Activated CD4-positive, CD25-positive, alpha-beta regulatory T cell (primary cell): ENCODE measurements at places on chromosomes 12 and 14.

- no peak for DNase-seq
These were observed 41.4 kb upstream of the INSM2 start for GRCh38 chr14:35492569-35493014.

- DNase-seq, result no peak
These were observed 131.2 kb upstream of the FOXG1 start for GRCh38 chr14:28635387-28635786.

- DNase-seq, result no peak
These were observed 115.4 kb downstream of the DUSP6 start for GRCh38 chr12:89236748-89237383.

GRCh38 chr12:94980577-94980976 is 22.9 kb downstream of the NDUFA12 start:
- DNase-seq, result no peak

DNA sequence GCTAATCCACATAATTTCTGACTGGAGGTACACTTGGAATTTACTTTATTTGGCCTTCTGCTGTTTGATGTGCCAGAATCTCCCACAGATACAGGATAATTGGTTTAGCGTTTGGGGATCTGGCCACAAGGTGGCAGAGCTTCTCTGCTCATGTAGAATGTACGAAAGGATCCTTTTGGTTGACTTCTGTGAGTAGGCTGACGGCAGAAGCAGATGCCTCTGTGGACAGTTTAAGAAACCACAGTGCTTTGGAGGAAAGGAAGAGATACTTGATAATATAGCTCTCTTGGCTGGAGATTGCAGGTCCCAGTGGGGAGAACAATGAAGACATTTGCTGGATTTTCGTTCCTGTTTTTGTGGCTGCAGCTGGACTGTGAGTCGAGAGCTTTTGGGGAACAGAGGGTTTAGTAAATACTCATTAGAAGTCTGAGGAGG is 75.3 kb upstream of the OR4E1 start:
- no peak for DNase-seq

- no peak for DNase-seq
These were observed 58.0 kb downstream of the TMTC1 start for GRCh38 chr12:29725587-29726320.

DNA sequence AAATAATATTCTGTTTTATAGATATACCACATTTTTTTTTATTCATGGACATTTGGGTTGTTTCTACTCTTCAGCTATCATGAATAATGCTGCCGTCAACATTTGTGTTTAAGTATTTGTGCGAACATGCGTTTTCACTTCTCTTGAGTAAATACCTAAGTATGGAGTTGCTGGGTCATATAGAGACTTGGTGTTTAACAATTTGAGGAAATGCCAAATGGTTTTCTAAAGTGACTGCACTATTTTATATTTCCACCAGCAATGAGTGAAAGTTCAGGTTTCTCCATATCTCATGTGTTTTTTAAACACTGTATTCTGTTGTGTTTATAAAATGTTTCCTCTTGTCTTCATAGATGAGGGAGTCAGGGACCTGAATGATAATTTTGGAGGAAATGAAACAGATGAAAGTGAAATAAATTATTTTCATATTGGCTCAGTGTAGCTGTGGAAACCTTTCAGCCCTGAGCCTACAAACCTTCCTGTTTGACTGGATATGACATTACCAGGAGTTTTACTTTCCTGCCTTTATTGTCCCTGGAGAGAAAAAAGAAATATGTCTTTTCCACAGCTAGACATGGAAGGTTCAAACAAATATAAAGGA is 26.3 kb downstream of the DAAM1 start:
- DNase-seq, result no peak

DNA sequence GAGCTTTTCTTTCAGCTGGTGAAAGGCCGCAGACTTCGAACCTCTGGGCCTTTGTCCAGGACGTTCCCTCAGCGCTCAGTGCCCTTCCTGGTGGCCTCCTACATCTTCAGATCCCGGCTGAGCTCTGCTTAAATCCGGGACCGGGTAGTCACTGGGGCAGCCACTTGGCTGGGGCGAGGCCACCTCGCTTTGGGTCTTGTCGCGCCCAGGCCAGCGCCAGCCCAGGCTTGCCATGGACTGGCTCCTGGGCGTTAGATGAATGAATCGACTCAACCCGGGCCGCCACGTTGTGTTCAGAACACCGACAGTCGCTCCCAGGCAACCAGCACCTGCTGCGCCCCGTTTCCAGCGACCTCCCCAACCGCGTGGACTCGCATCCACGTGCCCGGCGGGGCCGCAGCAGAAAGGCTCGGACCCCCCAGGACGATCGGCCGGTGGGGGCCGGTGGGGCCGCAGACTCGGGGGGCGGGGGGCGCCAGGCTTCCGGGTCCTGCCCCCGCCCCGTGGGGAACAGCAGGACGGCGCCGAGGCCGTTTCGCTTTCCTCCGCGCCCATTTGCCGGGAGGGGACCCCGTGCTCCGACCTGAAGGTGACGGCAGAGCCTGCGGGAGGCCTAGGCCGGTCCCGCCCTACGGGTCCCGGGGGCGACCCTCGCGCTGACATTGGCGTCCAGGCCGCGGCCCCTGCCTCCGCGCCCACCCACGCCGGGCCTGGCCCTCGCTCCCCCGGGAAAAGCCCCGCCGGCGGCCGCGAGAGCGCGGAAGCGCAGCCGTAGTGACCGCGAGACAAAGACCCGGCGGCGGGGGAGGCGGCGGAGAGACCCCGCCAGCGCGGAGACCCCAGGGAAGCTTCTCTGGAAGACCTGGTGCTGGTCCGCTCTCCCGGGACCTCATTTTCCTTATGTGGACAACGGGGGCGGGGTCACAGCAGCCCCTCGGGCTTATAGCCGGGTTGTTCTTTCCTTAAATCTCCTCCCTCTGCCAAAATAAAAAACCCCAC is 37.3 kb upstream of the RCOR1 start:
- DNase-seq, result peak; percentile 32

DNA sequence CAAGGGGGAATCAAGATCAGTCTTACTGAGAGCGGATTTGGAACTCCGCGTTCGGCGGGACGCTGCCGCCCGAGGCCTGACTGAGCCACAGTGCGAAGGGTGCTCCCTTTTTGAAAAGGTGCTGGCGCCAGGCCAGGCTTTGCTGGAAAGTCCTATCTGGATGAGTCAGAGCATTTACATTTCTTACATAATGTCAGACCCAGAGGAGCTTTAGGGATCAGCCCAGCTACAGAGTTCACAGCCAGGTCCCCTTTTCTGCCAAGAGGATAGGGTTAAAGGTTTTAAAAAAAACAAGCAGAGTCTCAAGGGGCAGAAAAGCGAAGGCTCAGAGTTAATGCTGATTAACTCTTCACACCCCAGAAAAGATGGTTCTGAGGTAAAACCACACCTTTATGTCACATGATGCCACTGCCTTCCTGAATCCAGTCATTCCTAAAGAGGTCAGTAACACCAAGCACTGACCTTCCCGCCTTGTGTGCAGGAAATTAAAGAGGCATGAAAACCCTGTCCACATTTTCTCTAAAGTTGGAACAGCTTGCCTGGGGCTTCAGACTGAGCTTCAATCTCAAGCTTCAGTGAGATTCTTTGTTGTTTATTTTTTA is 11.7 kb upstream of the FBXL14 start:
- DNase-seq, result peak; percentile 47

- no peak for DNase-seq
These were observed 133.2 kb downstream of the SLC38A4 start for GRCh38 chr12:46692606-46693005.

GRCh38 chr12:113537751-113538087 is 66.0 kb upstream of the LHX5 start:
- DNase-seq, result no peak

- DNase-seq, result no peak
These were observed 157.6 kb upstream of the LRFN5 start for GRCh38 chr14:41449066-41449465.

GRCh38 chr12:13195250-13195649 is 1.3 kb upstream of the EMP1 start:
- DNase-seq, result no peak

DNA sequence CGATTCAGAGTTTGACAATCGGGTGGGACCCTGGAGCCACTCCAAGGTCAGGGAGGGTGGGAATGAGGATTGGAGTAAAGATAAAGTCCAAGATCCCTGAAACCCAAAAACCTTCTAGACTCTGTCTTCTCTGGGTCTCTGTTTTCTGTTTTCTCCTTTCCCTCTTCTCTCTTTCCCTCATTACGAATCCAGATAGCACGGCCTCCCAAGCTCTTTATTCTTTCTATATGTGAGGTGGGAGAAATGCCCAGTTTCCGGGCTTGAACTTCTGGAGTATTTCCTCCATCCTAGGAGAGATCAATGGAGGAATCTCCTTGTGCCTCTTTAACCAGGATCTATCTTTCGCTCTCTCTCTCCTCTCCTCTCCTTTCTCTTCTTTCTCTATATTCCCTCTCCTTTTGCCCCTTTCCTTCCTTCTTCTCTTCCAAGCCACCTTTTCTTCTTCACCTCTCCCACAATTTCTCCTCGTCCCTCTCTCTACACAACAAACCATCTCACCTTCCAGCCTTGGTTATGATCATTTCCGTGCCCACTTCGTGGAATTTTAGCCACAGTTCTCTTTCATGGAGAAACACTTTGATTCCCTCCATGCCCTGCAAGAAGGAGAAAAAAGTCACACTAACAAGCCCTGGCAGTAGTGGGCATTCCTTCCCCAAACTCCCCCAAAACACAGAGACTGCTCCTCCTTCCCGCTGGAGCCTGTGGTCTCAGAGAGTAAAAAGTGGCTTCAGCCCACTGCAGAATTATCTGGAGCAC is 4.4 kb downstream of the TBX5 start:
- DNase-seq, result no peak

- no peak for DNase-seq
These were observed 31.2 kb downstream of the DAD1 start for GRCh38 chr14:22557846-22558220.

DNA sequence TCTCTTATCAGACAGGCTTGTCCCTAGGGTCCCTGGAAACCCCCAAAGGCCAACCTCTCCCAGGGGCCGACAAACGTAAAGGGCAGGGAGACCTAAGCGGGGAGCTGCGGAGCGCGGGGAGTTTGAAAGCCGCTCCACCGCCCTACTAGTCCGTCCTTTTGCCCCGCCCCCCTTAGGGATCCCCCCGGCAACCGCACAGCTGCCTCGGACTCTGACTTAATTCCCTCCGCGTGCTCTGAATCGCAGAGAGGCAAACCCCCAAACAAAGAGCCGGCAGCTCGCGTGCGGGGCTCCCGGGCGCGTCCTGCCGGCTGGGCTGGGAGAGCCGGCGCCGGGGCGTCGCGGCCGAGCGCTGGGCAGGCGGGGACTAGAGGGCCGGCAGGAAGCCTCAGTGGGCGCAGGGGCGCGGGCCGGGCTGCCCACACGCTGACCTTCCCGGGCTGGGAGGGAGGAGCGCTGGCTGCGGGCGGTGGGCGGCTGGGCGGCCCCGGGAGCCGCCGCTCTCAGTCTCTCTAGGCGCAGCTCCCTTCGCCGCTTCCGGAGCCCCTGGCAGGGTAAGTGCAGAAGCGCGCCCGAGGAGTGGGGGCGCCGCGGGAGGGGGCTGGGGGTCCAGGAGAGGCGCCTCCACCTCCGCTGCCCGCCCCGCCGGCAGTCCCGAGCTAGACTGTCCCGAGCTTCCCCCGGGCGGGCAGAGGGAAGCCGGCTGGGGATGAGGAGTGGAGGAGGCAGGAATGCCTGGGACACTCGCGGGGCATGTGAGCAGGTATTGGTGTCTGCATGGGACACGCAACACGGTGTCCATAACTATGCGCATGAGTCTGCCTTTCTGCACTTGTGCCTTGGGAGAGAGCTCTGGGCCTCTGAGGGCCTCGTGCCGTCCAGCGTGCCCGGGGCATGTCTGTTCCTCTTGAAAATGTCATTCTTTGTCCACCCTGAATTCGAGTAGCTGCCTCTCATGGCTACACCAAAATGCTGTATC is at the start of gene TSPAN11:
Gene TSPAN11, plus strand, starts transcription at position 506 of the 979 bp plus-strand sequence. CDS start 27,244 bp downstream, outside the sequence.
- DNase-seq, result no peak

DNA sequence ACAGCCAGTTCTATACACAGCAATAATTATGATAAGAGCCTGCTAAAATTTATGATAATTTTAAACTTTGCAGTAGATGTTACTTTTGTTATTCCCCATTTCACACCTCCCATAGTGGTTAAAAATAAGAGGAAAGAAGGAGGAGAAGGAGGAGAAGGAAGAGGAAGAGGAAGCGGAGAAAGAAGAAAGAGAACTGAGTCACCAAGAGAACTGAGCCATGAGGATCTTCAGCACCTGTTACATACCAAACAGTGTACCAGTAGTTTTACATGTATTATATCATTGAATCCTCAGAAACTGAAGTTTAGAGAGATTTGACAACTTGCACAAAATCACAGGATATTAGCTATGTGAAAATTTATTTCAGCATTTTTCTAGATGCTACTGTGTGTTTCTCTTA is 3.9 kb downstream of the CD163 start:
- no peak for DNase-seq

GRCh38 chr12:68240975-68241374 is 12.4 kb downstream of the IL22 start:
- no peak for DNase-seq

DNA sequence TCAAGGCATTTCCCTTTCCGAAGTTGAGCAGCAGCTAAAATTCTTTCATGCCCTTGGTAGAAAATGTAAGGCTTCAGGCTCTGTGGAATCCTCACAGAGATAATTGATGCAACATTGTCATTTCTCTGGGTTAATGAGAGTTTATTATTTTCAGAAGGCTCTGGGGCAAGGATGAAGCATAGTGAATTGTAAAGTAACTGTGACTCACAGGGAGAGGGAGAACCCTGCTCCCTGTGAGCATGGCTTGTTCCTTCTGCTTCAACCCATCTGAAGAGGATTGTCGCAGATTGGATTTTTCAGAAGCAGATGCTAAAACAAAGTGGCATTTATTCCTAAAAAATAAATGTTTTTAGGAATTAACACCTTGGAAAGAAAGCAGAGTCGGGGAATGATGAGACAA is 41.2 kb downstream of the APOBEC1 start:
- DNase-seq, result no peak

GRCh38 chr12:23555825-23556207 is 393.7 kb downstream of the SOX5 start:
- DNase-seq, result no peak

GRCh38 chr14:91075553-91075952 is 15.1 kb upstream of the RPS6KA5 start:
- DNase-seq, result no peak

- DNase-seq, result no peak
These were observed 1.3 kb downstream of the BAZ2A start for GRCh38 chr12:56628671-56629458.

DNA sequence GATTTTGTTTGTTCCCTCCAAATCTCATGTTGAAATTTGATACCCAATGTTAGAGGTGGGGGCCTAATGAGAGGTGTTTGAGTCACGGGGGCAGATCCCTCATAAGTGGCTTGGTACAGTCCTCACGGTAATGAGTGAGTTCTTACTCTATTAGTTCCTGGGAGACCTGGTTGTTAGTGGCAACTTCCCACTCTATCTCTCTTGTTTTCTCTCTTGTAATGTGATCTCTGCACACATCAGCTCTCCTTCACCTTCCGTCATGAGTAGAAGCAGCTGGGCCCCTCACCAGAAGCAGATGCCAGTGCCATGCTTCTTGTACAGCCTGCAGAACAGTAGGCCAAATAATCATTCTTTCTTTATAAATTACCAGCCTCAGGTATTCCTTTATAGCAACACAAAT is 29.6 kb upstream of the KCNK10 start:
- no peak for DNase-seq

DNA sequence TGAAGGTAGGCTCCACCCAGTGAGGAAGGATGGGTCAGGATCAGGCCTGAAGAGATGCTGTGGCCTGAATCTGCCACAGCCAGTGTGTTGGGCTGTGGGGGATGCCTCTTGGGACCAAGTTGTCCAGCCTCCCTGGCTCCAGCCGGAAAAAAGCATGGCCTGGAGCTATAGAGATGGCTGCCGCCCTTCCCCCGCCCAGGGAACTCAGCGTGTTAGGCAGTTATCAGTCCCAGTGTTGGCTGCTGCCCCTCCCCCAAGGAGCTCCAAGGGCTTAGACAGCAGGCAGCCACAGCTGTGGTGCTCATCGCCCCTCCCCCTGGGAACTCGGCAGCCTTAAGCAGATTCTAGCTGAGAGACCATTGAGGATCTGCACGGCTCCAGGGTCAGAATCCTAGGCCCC is 158.0 kb downstream of the CAPZA3 start:
- no peak for DNase-seq
